ENCODE measurements at places on chromosomes 7 and 10. TPM values are rescaled to one million over a fixed set of nuclear protein-coding genes. Genes with fewer than 3 reads are reported as not detected.

DNA sequence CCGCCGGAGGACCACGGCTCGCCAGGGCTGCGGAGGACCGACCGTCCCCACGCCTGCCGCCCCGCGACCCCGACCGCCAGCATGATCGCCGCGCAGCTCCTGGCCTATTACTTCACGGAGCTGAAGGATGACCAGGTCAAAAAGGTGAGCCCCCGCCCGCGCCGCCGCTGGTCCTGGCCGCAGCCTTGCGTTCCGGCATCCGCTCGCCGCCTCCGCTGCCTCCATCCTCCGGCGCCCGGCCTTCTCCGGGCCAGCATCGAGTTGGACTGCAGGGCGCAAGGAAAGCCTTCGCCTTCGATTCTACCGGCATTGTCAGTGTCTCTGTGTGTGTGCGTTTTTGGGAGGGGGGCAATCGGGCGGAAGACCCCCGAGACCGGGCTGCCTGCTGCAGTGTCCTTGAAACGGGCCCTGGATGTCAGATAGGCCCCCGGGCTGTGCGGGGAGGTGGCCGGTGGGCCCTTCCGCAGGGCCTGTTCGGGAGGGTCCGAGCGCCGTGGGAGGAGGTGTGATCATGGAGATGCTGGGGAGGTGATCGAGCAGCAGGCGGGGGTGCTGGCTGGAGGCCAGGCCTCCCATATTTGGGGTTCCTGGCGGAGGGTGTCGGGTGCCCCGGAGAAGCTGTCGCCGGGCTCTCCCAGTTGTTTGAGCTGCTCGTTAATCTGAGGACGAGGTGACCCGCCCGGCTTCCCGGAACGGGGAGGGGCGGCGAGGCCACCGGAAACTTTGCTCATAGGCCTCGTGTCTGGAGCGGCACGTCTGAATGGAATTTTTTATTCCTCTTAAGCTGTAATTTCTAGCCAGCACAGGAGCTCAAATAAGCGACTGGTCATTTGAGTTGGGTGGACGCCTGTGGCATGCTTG, 40.8 kb downstream of the HK1 start:
- peak; percentile 68 for DNase-seq

GRCh38 chr7:150335108-150335773, 6.2 kb downstream of the RARRES2 start:
- DNase-seq = no peak

Gene SLC26A4
- 0.43 TPM for total RNA-seq

GRCh38 chr7:36137754-36138153, 15.3 kb upstream of the EEPD1 start:
- no peak for DNase-seq

- no peak for DNase-seq
Observed at GRCh38 chr7:78438433-78438832, 639.9 kb downstream of the PHTF2 start.

DNA sequence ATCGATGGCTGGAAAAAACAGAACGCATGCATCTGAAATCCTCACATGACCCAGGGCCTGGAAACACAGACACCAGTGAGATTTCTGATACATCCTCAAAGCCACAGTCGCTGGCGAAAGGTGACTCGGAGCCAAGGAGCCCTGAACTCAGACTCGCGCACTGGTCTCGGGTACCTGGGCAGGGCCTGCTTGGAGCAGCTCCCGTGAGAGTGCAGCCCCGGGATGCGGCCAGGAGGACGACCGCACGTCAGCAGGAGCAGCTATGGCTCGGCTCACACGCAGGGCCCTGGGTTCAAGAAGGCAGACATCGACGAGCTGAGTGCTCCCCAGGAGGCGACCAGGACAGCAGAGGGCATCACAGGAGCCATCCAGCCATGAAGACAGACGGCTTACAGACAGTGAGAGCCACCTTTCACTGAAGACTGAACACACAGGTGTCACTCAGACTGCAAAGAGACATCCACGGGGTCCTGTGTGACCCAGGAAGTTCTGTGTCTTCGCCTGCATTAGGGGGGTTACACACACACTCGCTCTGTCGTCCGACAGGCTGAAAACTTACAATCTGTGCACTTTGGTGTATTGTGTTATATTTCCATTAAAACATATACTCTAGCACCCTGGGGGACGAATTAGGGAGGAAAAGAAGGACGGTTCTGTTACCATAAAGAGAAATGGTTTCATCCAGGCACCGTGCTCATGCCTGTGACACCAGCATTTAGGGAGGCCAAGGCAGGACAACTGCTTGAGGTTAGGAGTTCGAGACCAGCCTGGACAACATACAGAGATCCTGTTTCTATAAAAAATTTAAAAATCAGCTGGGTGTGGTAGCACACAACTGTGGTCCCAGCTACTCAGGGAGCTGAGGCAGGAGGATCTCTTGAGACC, 227.7 kb downstream of the MAD1L1 start:
- no peak for DNase-seq

DNA sequence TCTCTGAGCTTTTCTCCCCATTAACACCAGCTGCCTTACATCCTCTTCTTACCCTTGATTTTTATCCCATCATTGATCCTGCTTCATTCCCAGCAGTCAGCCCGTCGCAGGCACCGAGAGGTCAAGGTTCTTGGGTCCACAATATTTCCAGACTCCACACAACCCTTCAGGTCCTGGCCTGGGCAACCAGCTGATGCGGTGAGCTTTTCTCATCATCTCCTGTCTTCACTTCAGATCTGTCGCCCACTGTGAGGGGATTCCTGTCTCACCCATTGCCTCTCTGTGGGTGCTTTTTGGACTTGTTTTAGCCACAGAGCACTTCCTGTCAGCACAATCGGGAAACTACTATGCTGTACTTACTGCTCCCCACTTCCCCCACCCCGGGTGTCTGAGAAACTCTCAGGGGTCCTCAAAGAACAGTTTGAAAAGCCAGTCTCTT, 8.4 kb upstream of the PVRIG start:
- no peak for DNase-seq

Gene GNAT3
- not detected for total RNA-seq

DNA sequence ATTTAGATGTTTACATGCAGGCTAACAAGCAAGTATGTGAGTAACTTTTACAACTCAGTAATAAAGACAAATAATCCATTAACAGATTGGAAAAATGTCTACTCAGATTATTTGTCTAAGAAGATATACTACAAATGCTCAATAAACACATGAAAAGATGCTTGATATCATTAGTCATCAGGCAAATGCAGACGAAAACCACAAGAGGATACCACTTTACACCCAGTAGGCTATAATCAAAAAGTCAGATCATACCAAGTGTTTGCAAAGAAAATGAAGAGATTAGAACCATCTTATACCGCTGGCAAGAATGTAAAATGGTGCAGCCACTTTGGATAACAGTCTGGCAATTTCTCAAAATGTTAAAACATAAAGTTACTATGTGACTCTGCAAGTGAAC, 84.1 kb downstream of the MALSU1 start:
- DNase-seq = no peak

DNA sequence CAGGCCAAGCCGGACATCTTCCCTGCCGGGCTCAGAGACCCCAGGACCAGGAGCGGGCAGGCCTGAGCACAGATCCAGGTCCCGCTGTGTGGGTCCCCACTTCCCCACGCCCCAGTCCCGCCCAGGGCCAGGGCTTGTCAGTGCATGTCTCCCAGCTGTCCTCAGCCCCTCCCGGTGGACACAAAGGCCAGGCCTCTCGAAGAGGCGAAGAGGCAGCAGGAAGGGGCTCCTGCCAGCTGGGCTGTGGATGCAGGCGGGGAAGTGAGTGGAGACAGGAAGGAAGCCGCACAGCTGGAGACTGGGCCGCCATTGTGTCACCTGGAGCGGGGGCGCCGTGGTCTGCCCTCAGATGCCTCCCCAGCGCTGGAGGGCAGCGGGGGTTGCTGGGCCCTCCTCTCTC, 4.8 kb downstream of the GRIFIN start:
- no peak for DNase-seq

GRCh38 chr7:54831046-54831643, 72.1 kb upstream of the SEC61G start:
- no peak for DNase-seq

- no peak for DNase-seq
Observed at GRCh38 chr10:20040012-20040411, 223.8 kb downstream of the PLXDC2 start.

Gene CABCOCO1
- total RNA-seq = 10.2 TPM

Gene CFAP46
- total RNA-seq = 67.6 TPM

Gene EBLN1
- 4.7 TPM for total RNA-seq

GRCh38 chr10:131803860-131804425, 96.9 kb upstream of the PPP2R2D start:
- DNase-seq = no peak

DNA sequence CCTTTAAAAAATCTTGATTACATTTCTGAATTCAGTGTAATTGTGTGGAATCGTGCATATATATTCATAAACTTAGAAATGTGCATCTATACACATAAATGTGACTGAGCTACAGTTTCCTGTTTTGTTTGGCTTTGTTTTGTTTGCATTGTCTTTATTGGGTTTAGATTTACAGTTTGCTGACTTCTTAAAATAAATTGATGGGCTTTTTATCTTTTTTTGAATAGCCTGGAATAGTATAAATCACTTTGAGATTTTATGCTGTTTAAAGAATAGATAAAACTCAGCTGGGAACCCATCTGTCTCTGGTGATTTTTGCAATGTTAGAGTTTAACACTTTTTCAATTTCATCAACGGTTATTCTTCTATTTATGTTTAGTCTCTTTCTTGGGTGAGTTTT, 21.2 kb upstream of the BRAF start:
- DNase-seq = no peak

- DNase-seq = no peak
Observed at GRCh38 chr7:132239422-132239994, 336.8 kb downstream of the PLXNA4 start.

- DNase-seq = no peak
Observed at GRCh38 chr7:119903085-119903484, 369.9 kb upstream of the KCND2 start.

- DNase-seq = no peak
Observed at GRCh38 chr10:77212632-77213031, 425.0 kb downstream of the KCNMA1 start.

Gene GPR26
- total RNA-seq = 0.31 TPM

Gene WNT2
- 1.3 TPM for total RNA-seq

- DNase-seq = no peak
Observed at GRCh38 chr7:149809215-149809614, 29.0 kb upstream of the ZNF862 start.

Gene TMEM225B
- total RNA-seq = 57.0 TPM

Measured in testis (tissue), 5 donors.